T follicular helper cell (primary cell): ENCODE measurements at places on chromosomes 3 and 15.

GRCh38 chr15:43930079-43930478, 103.3 kb downstream of the WDR76 start:
- no peak for DNase-seq

DNA sequence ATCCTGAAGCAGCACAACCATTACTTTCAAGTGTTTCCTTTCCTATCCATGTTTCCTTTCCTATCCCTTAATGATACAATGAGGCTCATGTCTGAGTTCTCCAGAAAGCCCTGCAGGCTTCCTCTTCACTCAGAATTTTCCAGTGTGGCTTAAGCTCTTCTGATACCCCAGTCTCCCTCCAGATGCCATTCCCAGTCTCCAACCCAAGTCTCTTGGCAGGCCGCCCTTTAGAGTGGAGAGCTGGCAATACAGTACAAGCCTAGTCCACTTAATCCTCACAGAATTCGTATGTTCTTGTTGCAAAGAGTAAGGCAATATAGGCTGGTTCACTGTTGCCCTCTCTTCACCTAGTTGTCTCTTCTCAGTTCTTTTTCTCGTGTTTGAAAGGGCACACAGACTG, 503.9 kb upstream of the MDFIC2 start:
- no peak for DNase-seq

DNA sequence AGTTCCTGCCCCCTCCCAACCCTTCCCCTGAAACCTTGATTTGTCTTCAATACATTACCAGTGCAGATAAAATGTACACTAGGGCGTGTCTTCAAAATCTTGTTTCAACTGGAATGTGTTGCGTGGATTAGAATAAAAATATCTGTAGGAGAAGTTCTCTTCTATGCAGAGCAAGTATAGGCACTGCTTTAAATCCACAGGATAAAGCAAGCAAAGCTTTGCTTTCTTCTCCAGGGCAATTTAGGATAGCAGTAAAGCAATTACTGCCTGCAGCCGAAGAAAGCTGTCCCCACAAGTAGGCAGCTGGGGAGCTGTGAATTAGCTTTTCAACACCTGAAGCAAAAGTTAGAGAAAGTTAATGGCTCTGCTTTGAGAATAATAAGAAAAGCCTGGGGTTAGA, 329.7 kb upstream of the KCNMB2 start:
- no peak for DNase-seq

DNA sequence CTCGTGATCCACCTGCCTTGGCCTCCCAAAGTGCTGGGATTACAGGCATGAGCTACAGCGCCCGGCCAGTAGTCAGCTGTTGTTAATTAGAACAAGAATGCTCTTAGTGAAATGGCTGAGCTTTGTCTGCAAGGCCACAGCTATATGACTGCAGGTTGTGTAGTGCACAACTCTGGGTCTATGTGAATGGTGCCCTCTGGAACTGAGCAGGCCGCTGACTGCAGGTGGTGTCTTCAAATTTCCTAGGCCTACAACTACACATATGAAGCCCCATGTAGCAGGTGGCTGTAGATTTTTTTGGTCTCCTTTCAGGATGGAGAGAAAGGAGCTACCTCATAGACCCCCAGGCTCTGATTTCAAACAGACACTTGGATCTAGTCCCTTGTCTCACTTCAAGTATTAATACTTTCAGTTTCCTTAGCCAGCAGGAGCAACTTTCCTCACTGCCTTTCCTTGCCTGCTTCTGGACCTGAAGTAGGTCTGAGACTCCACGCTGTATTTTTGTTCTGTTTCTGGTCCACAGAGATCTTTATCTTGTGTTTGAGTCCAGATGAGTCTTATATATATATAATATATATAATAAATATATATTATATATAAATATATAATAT, 86.9 kb downstream of the C3orf80 start:
- no peak for DNase-seq

- no peak for DNase-seq
Observed at GRCh38 chr15:84586696-84587095, 14.1 kb upstream of the ZSCAN2 start.

DNA sequence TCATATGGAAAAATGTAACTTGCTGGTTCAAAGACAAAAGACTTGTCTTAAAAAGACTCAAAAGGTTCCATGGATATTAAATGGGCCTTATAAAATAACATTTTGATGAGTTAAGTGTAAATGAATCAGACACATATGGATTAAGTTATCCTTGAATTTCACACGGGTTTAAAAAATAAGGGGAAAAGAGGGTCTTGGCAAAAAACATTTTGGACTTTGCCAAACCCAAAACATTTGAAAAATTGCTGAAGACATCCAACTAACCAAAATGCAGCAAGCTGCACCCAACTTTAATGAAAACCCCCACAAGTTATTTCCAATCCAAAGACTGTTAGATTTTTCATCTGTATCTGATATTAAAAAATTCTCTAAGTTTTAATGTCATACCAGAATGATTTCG, 200.7 kb downstream of the MEIS2 start:
- no peak for DNase-seq

DNA sequence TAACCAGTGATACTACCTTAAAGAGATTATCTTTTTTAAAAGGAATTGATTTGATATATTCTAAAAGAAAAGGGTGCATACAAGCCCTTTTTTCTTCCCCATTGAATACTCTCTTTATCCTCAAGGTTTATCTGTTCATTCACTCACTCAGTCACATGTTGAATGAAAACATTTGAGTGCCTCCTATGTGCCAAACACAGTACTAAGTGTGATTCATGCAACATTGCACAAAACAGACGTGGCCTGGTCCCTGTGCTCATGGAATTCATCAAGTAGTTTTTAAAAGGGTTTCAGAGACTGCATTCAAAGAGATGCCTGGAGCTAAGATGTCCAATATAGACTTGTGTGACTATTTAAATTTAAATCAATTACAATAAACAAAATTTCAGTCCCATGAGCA, 462.2 kb upstream of the MDFIC2 start:
- DNase-seq: no peak

- no peak for DNase-seq
Observed at GRCh38 chr3:170007031-170007663, 30.6 kb upstream of the GPR160 start.

GRCh38 chr15:27660676-27661075, 438.4 kb downstream of the OCA2 start:
- no peak for DNase-seq

- no peak for DNase-seq
Observed at GRCh38 chr3:108227131-108227530, 4.9 kb upstream of the IFT57 start.

- no peak for DNase-seq
Observed at GRCh38 chr3:8650583-8651416, 6.2 kb upstream of the SSUH2 start.

DNA sequence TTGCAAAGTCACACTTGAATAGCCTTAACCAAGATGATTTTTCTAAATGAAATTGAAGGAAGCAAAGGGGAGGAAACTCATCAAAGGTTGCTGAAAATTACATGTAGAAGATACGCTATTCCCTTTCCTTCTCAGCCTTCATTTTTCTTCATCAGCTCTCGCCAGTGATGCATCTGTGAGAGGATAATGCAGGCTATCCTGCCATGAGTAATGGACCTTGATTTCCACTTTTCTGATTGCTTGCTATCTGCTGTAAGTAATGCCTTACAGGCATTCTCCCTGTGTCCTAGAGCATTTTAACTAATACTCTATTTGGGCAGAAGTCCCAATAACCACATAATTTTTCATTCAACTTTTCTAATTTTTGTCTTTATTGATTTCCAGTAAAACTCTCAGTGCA, 162.6 kb downstream of the BBX start:
- DNase-seq: no peak

DNA sequence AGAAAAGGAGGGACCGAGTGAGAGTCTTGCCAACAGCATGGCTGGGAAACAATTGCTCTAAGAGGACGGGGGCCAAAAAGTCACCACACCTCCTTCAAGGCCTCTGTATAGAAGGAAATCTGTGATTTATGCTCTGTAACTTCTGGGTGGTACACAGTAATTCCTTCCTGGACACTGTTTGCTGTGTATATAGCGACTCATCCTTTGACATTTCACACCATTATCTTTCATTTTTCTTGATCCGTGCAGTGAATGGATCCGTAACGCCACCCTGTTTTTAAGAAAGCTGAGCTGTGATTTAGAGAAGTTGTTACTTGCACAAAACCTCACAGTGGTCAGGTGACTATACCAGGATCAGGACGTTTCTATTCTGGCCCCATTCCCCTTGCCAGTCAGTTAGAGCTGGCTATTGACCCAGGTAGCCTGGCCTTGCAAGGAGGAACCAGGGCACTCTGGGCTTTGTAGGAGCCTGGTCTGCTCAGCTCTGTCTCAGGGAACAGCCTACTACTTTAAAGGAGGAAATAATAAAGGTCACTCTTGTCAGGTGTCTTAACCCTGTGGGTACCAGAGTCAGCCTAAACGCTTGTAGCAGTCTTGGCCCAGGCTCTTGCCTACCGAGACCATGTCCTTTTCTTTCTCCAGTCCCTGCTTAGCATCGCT, 86.5 kb upstream of the MYZAP start:
- DNase-seq: no peak

GRCh38 chr3:105349684-105350387, 16.9 kb upstream of the ALCAM start:
- DNase-seq: no peak

DNA sequence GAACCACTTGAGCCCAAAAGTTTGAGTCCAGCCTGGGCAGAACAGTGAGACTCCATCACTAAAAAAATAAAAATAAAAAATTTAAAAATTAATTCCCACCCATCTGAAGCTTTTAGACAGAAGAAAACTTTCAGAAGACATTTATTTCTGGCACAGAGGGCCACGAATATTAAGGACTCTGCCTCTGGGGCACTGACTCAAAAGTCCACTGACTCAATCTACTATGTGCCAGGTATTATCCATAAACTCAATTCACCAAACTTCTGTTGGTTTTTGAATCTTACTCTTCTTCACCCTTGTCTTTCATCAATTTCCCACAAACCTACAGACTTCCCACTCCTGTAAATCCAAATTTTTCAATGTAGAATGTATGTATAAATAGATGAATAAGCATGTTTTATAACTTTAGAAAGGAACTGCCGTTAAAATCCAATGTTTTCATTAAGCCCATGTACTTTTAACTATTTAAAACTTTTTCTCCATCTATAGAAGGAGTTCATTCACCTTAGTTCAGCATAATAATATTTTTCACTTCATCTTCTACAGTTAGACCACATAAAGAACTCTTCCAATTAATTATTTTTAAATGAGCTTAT, 19.9 kb downstream of the ATP13A3 start:
- no peak for DNase-seq

- DNase-seq: no peak
Observed at GRCh38 chr3:190048932-190049441, 71.7 kb downstream of the P3H2 start.

DNA sequence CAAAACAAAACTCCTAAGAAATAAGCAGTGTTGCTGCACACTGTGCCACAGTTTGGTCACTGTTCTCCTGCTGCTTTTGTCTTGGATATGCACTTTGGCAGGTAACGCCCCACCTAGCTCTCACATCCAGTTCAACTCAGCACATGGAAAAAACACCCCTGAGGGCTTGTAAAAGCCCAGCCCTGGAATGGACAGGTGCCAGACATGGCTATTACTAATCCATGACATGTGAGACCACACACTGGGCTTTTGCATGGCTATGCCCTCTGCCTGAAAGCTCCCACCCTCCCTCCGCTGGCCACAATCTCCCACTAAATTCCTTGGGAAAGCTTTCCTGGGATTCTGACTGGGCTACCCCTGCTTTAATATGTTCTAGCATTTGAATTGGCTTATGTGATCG, 24.7 kb upstream of the ZBED2 start:
- no peak for DNase-seq

DNA sequence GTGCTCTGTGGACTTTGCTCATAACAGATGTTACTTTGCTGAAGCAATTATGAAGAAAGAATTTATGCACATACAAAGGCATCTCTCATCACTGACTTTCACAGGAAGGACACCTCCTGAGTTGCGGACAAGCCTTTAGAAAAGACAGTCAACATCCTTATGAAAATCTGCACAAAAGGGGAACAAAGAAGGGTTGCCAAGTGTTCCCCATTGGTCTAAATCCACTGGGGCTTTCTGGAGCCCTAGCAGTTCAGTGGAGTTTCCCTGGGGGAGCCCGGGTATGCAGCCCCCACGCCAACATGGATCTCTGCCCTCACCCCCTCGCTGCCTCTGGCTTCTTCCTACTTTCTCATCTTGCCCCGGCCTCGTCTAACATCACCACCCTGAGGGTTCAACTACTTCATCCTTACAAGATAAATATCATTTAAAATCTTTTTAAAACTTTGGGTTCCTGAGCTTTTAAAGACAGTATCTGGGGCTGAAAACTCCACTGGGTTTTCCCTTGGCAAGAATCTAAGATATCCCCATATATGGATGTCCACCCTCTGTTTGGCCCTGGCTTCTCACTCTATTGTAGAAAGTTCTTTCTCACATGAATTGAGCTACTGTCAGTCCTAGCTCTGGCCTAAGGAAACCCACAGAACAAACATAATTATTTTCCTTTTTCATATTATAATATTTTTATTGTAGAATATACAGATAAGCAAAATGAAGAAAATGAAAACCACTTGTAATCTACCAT, 207.9 kb upstream of the RGMA start:
- no peak for DNase-seq

DNA sequence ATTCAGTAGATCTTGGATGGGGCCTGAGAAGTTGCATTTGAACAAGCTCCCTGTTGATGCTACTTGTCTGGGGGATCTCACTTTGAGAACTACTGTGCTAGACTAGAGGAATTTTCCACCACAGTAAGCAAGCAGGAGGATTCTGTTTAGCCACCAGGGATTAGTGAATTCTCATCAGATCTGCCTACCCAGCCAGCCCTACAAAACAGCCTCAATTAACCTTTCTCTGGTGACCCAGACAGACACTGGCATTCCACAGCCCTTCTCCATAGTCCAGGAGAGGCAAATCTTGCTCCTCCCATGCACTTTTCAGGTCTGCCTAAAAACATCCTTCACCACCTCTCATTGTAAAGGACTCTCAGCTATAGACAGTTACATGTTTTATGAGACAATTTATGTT, 16.7 kb upstream of the MYH15 start:
- DNase-seq: no peak

DNA sequence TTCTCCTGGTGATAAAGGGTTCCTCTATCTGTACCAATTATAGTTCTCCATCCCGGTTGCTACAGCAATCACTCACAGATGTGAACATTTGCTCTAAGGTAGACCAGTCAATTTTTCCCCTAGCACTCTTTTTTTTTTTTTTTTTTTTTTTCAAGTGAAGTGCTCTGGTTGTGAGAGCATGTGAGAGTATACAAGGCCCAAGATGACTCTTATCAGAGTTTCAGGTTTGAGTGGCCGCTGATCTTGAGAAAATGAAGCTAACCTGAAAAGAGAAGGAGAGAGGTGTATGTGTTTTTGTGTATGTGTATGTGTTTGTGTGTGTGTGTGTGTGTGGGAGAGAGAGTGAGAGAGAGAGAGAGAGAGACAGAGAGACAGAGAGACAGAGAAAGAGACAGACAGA, 44.4 kb upstream of the OTOL1 start:
- no peak for DNase-seq

GRCh38 chr3:71299160-71299559, 284.4 kb downstream of the FOXP1 start:
- no peak for DNase-seq
